T-helper 1 cell (primary cell): ENCODE measurements at places on chromosomes 16 and 17.

GRCh38 chr17:44832805-44833204, 2.7 kb upstream of the GJC1 start:
- DNase-seq: no peak

- no peak for DNase-seq
These were observed 52.4 kb downstream of the CA10 start for GRCh38 chr17:52106072-52106471.

- DNase-seq: no peak
These were observed 536 bp downstream of the TMC6 start for GRCh38 chr17:78127888-78128550.

DNA sequence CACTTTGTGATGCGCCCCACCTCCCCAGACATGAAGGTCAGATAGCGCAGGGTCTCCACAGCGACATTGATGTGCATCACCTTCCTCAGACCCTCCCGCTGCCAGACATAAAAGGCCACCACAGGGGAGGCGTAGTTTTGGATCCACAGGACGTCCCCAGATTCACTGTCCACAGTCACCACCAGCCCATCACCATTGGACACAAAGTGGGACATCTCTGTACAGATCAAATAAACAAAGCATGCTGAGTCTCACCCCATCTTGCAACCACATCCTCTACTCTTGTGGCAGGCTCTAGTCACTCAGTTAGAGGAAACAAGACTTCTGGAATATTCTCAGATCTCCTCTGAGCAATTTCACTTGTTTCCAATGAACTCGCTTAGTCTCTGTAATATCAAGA, 46.3 kb upstream of the ICAM2 start:
- peak; percentile 77 for DNase-seq

GRCh38 chr17:4635823-4636375, 5.6 kb downstream of the ALOX15 start:
- no peak for DNase-seq

DNA sequence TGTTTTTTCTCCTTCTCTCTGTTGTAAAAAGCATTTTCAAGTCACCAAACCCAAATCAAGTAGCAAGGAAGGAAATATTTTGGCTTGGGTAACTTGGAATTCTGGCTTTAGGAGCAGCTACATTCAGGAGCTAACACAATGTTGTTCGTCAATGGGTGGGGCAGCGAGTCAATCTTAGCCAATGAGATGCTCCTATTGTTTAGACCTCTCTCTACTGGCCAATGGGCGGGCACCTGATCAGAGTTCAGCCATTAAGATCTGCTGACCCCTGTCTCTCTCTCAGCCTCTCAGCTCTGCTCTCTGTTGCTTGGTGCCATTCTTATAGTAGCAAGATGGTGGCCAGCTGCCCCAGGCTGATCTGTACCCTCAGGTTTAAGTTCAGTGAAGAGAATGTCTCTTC, 83.2 kb downstream of the IRX3 start:
- no peak for DNase-seq

GRCh38 chr16:74892574-74893461, 92.1 kb downstream of the WDR59 start:
- DNase-seq: no peak

DNA sequence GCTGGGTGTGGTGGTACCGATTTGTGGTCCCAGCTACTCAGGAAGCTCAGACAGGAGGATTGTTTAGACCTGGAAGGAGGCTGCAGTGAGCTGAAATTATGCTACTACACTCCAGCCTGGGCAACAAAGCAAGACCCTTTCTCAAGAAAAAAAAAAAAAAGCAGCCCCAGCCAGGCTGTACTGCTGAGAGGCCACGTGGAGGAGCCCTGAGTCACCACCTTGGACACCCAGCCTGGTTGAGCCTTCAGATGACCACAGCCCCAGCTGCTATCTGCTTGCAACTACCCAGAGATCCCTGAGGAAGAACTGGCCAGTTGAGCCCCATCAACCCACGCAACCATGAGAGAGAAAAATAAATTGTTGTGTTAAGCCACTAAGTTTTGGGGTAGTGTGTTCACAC, 23.6 kb upstream of the GPRC5C start:
- no peak for DNase-seq

- no peak for DNase-seq
These were observed 542 bp downstream of the ZNF764 start for GRCh38 chr16:30557707-30557956.

- DNase-seq: no peak
These were observed 56.5 kb downstream of the SNTB2 start for GRCh38 chr16:69243479-69243878.

DNA sequence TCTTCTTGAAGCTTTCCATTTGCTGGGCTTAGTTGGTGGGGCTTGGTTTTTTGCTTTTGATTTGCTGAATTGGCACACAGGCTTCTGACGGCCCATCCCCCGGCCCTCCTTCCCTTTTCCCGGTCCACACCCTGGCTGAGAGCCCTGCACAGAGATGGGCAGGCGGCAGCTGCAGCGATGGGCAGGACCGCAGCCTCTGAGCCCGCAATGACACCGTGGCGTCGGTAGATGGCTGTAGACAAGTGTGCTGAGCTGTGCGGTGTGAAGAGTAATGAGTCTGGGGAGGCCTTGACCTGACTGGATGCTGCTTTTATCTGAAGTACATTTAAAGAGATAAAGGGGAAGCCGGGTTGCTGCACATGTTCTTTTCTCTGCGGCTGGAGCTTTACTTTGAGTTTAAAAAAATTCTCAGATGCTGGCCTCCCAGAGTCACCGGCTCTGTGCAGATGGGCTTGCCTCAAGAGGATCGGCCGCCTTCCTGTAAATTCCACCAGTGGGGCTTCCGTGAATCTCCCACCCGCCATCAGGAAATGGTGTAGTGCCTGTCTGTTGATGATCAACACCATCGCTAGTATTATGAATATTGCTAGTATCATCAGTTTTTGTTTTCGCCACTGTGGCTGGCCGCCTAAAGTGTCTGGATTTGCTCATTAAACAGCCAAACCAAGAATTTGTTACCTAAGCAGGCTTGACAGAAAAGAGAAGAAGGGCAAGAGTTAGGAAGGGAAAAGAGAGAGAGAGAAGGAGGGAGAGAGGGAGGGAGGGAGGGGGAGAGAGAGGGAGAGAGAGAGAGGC, 245.6 kb upstream of the RBFOX1 start:
- DNase-seq: no peak

DNA sequence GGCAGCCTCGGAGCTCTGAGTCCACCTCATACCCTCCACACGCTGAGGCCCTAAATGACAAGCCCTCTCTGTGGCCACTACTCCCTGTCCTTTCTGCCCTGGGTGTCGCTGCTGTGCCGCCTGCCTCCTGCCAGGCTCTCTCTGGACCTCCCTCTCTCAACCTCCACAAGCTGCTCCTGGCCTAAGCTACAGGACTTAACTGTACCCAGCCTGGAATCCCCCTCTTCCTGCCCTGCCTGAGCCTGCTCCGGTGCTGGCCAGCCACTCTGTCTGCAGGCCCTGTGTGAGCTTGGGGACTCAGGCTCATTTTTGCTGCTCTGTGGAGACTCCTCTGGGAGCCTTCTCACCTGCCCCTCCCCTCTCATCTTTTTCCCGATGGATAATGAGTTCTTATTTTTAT, 21.5 kb downstream of the IFT140 start:
- DNase-seq: no peak

DNA sequence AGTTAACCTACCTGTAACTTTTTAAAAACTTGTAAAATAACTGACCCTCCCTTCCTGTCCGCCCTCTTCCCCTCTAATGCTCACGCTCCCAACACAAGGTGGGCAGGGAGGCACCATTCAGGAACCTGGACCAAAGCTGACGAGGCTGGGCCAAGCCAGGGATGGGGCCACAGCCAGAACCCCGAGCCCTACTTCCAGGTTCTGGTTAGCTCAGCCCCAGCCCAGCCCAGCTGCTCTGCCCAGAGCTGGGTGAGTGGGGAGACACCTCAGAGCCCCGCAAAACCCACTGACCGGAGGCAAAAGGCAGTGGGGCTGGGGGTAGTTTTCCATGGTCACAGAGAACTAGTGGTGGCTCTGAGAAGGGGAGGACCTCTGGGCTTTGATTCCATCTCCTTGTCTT, 7.4 kb downstream of the CNP start:
- no peak for DNase-seq

DNA sequence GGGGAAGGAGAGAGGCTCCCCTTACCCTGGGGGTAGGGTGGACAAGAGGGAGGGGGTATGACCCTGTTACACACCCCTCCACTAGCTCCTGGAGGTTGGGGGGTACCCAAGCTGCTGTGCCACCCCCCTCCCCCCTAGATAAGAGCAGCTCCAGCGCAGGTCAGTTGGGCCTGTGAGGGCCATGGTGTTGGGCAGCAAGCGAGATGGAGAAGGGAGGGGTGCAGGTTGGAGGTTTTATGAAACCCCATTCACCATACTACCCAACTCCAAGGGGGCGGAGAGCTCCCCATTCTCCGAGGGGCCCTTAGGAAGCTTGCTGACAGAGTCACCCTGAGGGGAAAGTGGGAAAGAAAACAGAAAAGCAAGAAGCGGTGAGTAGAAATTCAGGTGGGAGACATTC, 1.7 kb upstream of the SOX15 start:
- no peak for DNase-seq

GRCh38 chr17:31198026-31198425, 99.0 kb downstream of the OMG start:
- DNase-seq: no peak

DNA sequence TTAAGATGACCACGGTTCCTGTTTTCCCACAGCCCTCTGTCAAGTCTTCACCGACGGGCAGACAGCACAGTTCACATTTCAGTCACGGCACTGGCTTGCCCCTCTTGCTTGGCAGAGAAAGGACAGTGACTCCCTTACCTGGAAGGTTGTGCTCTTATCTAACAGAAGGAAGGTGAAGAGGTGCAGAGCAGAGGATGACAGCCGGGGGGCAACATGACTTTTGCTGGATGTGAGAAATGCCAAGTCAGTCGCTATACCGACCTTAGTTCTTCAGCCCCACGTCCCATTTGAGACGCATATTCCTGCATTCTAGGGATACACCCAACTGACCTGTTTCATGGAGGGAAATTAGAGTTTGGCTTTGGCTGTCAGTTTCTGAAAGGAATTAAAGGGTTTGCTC, 492.3 kb downstream of the NPIPA7 start:
- no peak for DNase-seq

DNA sequence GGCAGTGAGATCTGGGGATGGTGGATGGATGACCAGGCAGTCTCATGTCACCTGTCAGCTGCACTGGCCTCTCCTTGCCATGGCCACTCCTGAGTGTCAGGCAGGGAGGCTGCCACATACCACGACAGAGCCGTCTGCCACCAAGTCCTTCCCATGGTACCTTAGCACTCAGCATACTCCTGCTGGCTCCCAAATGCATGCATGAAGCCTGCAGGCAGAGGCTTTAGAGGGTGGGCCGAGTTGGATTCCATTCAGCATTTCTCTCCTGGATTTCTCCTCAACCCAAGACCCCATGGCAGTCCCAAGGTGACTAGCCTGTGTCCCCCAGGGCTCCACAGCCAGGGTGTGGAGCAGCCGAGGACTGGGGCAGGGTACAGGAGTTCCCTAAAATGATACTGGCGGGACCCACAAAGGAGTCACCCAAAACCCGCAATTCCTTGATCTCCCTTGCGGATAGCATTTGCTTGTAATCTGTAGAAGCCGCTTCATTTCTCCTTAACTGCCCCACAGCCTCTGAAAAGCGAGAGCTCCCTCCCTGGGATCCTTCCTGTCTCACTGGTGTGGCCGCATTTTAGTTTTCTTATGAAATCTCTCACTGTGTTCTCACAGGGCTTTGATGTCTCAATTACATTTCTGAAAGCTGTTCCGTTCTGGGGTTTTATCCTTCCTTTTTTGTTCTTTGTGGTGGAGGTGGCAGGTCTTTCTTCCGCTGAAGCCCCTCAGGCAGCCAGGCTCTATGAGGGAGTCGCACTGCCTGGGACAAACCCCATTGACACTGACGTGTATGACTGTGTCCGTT, 141.4 kb downstream of the SOCS1 start:
- no peak for DNase-seq

DNA sequence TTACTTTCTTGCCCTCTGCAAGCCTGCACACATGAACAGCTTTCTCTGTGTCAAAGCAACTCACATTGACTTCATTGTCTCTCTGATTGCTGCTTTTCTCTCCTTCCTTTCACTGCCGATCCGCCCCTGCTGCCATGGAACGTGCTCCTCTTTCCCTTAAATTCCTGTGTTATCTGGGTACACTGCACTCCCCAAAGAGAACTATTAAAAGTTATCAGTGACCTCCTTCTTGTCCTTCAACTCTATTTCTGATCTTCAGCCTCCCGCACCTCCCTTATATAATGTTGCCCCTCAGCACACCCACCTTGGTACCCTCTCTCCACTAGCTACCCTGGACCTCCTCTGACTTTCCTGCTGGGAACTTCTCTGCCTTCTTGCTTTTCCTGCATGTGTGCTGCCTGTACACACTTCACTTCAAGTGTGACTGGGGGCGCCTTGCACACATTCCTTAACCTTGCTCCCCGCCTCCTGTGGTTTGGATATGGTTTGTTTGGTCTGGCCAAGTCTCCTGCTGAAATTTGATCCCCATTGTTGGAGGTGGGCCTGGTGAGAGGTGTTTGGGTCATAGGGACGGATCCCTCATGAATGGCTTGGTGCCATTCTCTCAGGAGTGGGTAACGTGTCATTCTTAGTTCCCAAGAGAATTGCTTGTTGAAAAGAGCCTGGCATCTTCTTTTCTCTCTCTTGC, 26.7 kb upstream of the PMP22 start:
- no peak for DNase-seq
